Esophagus muscularis mucosa (tissue), 4 donors: ENCODE measurements at places on chromosomes 13 and 19. TPM values are rescaled to one million over a fixed set of nuclear protein-coding genes. Genes with fewer than 3 reads are reported as not detected.

DNA sequence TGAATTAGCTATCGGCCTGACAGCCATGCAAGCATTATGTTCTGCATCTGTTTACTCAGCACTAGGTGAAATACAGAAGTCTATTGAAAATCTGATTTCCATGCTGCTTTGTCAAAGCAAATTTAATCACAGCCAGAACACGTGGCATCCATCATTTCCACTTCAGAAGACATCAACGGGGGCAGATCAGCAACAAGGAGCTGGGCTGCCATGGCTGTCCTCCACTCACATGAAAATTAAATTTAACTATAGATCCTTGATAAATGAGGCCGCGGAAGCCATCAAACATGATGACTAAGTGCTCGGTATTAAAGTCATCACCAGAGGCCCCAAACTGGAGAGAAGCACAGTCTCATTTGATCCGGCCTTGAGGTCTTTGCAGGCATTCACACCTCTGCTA lies 443.5 kb downstream of the HS6ST3 start:
- H3K27me3 ChIP-seq = no peaks in the 10 kb centered on the region
- DNase-seq = no peak
- H3K36me3 ChIP-seq = no peaks in the 10 kb centered on the region
- H3K4me3 ChIP-seq = no peak overlapping the region
- no peaks in the 10 kb centered on the region for H3K4me1 ChIP-seq

DNA sequence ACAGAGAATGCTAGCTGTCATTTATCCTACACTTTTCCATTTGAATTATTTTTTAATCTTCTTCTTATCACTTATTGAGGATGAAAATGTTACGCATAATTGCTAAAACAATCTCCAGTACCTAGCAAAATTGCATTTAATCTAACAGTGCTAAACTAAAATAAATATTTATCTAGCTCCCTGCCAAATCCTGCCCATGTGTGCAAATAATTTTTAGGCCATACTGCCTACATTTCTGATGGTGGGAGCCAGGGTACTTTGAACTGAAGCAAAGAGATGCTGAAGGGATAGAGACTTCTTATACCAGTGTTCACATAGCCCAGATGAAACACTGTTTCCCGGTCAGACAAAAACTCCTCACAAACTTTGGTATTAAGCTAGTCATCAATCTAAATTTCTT lies 1268.7 kb upstream of the PCDH20 start:
- H3K4me3 ChIP-seq = no peak overlapping the region
- no peaks in the 10 kb centered on the region for H3K36me3 ChIP-seq
- no peaks in the 10 kb centered on the region for H3K27me3 ChIP-seq
- no peak overlapping the region for H3K27ac ChIP-seq
- H3K4me1 ChIP-seq = no peaks in the 10 kb centered on the region
- DNase-seq = no peak

- DNase-seq = peak; percentile 57
- H3K36me3 ChIP-seq = peaks cover 55% of the 10 kb centered on the region
- H3K27me3 ChIP-seq = no peaks in the 10 kb centered on the region
- H3K27ac ChIP-seq = no peak overlapping the region
- peaks cover 40% of the 10 kb centered on the region for H3K4me1 ChIP-seq
Observed at GRCh38 chr13:113550453-113550852, 34.1 kb upstream of the TFDP1 start.

GRCh38 chr13:33426131-33426530 lies 140.6 kb upstream of the STARD13 start:
- H3K4me3 ChIP-seq = no peak overlapping the region
- H3K4me1 ChIP-seq = no peaks in the 10 kb centered on the region
- DNase-seq = no peak
- no peaks in the 10 kb centered on the region for H3K36me3 ChIP-seq
- H3K27ac ChIP-seq = no peak overlapping the region
- H3K27me3 ChIP-seq = no peaks in the 10 kb centered on the region

GRCh38 chr19:19524053-19524452 lies 4.7 kb upstream of the YJEFN3 start:
- H3K4me1 ChIP-seq = peaks cover 67% of the 10 kb centered on the region
- DNase-seq = no peak
- H3K27ac ChIP-seq = no peak overlapping the region
- H3K36me3 ChIP-seq = peaks cover 55% of the 10 kb centered on the region

GRCh38 chr13:110107568-110108347 lies 199.2 kb downstream of the COL4A1 start:
- H3K27me3 ChIP-seq = no peaks in the 10 kb centered on the region
- peaks cover 46% of the 10 kb centered on the region for H3K4me1 ChIP-seq
- DNase-seq = peak; percentile 87
- peak overlapping the region; percentile 77 for H3K27ac ChIP-seq
- no peaks in the 10 kb centered on the region for H3K36me3 ChIP-seq
- H3K4me3 ChIP-seq = no peak overlapping the region

- no peak overlapping the region for H3K4me3 ChIP-seq
- no peak overlapping the region for H3K27ac ChIP-seq
- no peaks in the 10 kb centered on the region for H3K27me3 ChIP-seq
- no peak for DNase-seq
- peaks cover 9% of the 10 kb centered on the region for H3K4me1 ChIP-seq
Observed at GRCh38 chr19:40084948-40085347, 5.8 kb downstream of the ZNF780A start.

GRCh38 chr13:112068540-112069060 lies 1.7 kb downstream of the SOX1 start:
- H3K27me3 ChIP-seq = peaks cover 66% of the 10 kb centered on the region
- no peaks in the 10 kb centered on the region for H3K36me3 ChIP-seq
- H3K4me1 ChIP-seq = peaks cover 43% of the 10 kb centered on the region
- peak overlapping the region; percentile 24 for H3K4me3 ChIP-seq

GRCh38 chr19:32350471-32350865 lies 5.1 kb downstream of the ZNF507 start:
- no peaks in the 10 kb centered on the region for H3K27me3 ChIP-seq
- H3K36me3 ChIP-seq = peaks cover 20% of the 10 kb centered on the region
- DNase-seq = no peak
- H3K4me3 ChIP-seq = no peak overlapping the region
- peaks cover 66% of the 10 kb centered on the region for H3K4me1 ChIP-seq

- no peaks in the 10 kb centered on the region for H3K27me3 ChIP-seq
- H3K36me3 ChIP-seq = peaks cover 46% of the 10 kb centered on the region
- no peak for DNase-seq
- no peak overlapping the region for H3K4me3 ChIP-seq
- peaks cover 14% of the 10 kb centered on the region for H3K4me1 ChIP-seq
- no peak overlapping the region for H3K27ac ChIP-seq
Observed at GRCh38 chr19:44005973-44006372, 3.2 kb downstream of the ZNF230 start.

DNA sequence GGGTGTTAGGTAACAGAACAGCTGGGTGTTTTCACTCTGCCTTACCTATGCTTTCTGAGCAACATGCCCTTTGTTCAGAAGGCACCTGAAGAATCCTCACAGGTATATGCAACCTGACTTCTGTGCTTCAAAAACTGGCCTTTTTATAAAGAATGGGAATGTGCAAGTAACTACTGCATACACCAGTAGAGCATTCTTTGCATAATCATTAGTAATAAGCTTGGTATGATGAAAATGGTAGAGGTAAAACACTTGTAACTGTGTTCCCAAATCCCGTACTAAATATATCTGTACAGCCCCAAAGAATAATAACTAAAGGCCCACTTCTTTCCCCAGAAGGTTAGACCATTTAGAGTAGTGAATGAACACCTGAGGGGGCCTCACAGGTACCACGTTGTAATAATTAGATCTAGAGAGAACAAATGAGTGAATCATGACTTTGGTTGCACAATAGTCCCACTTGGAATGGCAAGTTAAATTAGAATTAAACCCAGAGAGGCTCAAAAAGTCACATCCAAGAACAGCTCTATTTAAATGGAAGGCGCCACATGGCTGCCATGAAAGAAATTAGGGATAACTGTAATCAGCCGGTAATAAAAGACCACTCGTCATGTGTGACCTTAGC lies 413.9 kb downstream of the KLF12 start:
- H3K36me3 ChIP-seq = no peaks in the 10 kb centered on the region
- no peak for DNase-seq
- no peaks in the 10 kb centered on the region for H3K4me1 ChIP-seq
- no peak overlapping the region for H3K27ac ChIP-seq

DNA sequence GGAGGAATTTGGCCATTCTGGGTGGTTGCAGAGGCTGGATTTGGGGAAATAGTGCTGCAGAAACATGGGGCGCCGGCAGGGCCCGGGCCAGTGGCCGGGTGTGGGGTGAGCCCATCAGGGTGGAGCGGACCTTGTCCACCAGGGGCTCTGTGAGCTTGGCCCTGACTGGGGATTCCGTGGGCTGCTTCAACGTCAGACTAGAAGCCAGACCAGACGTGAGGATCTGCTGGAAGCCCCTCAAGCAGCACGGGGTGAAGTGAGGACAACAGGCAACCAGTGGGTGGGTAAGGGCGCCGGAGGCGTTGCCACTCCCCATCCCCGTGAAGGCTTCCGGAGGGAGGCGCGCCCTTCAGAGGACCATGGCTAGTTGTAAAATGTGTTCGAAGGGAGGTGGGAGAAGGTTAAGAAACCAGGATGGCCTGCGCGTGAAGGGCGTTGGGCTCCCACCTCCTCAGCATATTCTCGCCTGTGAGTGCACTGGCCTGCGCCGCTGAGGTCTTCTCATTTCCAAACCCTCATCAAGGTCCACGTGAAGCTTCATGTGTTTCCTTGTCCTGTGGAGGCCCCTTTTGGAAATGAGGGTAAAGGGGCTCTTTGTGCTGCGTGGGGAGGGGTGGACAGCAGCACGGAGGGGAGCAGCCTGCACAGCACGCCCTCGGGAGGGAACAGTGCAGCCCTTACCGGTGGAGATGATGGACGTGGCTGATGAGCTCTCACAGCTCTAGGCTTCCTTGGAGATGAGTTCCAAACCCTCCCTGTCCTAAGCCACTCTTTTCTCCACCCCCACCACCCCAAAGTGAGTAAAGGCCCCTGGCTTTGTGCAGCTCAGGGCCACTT lies 8.3 kb downstream of the TEX29 start:
- H3K4me3 ChIP-seq = no peak overlapping the region
- H3K27me3 ChIP-seq = no peaks in the 10 kb centered on the region
- DNase-seq = no peak
- H3K27ac ChIP-seq = no peak overlapping the region

DNA sequence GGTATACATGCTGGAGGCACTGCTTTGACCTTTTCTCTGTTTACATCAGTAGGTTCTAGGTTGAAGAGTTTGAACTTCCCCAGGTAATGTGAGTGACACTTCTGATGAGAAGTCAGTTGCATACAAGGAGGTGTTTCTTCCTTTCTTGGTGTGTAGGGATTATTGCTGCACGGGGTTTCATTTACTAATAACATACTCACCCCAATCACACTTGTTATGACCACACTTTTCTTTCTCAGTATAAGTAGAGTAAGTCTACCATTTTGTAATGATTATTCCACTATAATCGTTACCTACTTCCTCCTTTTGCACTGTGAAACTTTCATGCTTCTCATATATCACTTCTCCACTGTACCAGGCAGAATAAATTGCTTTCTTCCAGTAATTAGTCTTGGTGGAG lies 138.0 kb downstream of the TNFSF13B start:
- no peak for DNase-seq
- H3K36me3 ChIP-seq = no peaks in the 10 kb centered on the region
- H3K4me1 ChIP-seq = no peaks in the 10 kb centered on the region
- no peak overlapping the region for H3K4me3 ChIP-seq
- H3K27ac ChIP-seq = no peak overlapping the region

DNA sequence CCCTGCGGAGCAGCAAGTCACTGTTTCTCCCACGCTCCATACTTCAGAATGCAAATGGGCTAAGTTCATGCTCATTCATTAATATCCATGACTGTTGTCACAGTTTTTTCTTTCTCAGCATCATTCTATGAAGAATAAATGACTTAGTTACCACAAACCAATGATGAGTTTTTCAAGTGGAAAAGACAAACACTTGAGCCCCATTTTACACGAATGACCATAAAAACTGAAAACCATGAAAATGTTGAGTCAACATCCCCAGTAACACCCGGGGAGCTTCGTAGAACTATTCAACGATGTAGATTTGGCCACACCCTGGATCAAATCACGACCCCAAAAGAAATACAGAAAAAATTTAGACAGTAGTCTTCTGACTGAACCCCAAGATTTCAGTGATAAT lies 99.8 kb upstream of the GJB6 start:
- DNase-seq = peak; percentile 8
- no peaks in the 10 kb centered on the region for H3K27me3 ChIP-seq
- no peaks in the 10 kb centered on the region for H3K36me3 ChIP-seq
- no peak overlapping the region for H3K27ac ChIP-seq

- no peak for DNase-seq
- H3K27me3 ChIP-seq = no peaks in the 10 kb centered on the region
- H3K27ac ChIP-seq = no peak overlapping the region
- peaks cover 28% of the 10 kb centered on the region for H3K36me3 ChIP-seq
Observed at GRCh38 chr19:58582985-58583384, 9.8 kb upstream of the MZF1 start.

GRCh38 chr13:73521290-73521624 lies 462.5 kb downstream of the KLF5 start:
- no peak overlapping the region for H3K4me3 ChIP-seq
- no peaks in the 10 kb centered on the region for H3K36me3 ChIP-seq
- H3K27ac ChIP-seq = no peak overlapping the region
- H3K4me1 ChIP-seq = no peaks in the 10 kb centered on the region
- no peak for DNase-seq

GRCh38 chr13:95250961-95251360 lies 50.3 kb downstream of the ABCC4 start:
- DNase-seq = no peak
- no peak overlapping the region for H3K27ac ChIP-seq
- H3K27me3 ChIP-seq = no peaks in the 10 kb centered on the region

DNA sequence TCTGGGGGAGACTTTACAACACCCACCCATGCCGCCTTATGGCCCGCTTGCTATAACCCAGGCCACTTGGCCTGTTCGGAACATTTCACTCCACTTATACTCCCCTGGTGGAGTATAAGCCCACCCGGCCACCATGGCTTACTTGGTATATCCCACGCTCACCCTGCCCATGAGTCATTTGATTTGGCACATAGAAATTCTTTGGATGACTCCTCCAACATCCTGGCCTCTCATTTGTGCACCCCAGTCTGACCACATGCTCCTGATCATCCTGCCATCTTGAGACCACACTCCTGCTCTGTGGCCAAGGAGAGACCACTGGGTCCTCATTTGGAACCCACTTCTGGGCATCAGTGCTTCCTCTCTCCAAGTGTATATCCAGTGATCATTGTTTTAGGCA lies 5.2 kb downstream of the SPACA6 start:
- H3K4me1 ChIP-seq = peaks cover 49% of the 10 kb centered on the region
- no peak overlapping the region for H3K4me3 ChIP-seq
- H3K27me3 ChIP-seq = no peaks in the 10 kb centered on the region
- H3K36me3 ChIP-seq = peaks cover 67% of the 10 kb centered on the region
- no peak for DNase-seq

- no peak overlapping the region for H3K27ac ChIP-seq
- DNase-seq = no peak
- H3K4me1 ChIP-seq = no peaks in the 10 kb centered on the region
- no peak overlapping the region for H3K4me3 ChIP-seq
Observed at GRCh38 chr19:38095411-38096308, 128.4 kb downstream of the DPF1 start.

- no peak overlapping the region for H3K4me3 ChIP-seq
- H3K36me3 ChIP-seq = no peaks in the 10 kb centered on the region
- H3K4me1 ChIP-seq = peaks cover 4% of the 10 kb centered on the region
Observed at GRCh38 chr13:73879346-73880015, 254.7 kb downstream of the KLF12 start.

Gene LILRA1
- 0.42 TPM for total RNA-seq

Gene HAUS5
- 4.2 TPM for total RNA-seq

Gene WTIP
- total RNA-seq = 61.9 TPM

Gene TDRD12
- not detected for total RNA-seq

Gene ANGPTL8
- 2.0 TPM for total RNA-seq

Gene KLK4
- total RNA-seq = not detected

Gene IER2
- 43.2 TPM for total RNA-seq

Gene HRC
- total RNA-seq = 3.4 TPM

Gene IFI30
- total RNA-seq = 50.3 TPM

Gene C19orf85
- not detected for total RNA-seq

Gene EXOSC5
- total RNA-seq = 15.2 TPM

Gene CYP2A7
- total RNA-seq = not detected

Gene APOC1
- total RNA-seq = not detected

Gene ZNF491
- total RNA-seq = 4.5 TPM
